Cortex of kidney (tissue), 1 donor: ENCODE measurements at places on chromosomes 7 and 10.

DNA sequence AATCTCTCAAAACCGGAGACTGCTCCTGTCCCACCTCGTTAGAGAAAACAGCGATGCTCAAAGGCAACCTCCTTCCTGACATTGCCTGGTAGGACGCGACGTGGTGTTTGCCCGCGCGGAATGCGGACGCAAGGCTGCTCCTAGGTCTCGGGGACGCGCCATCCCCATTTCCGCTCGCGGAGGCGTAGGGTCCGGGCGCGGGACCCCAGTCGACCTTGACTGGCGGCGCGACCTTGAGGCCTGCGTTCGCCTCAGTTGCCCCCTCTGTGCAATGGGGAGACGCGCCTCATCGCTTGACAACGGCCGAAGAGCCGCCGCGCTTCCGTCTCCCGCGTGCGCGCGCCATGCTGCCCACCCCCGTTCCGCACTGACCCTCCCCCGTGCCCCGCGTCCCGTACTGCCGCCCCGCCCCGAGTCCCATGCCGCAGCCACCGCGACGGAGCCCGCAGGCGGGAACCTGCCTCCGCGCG, 412 bp upstream of the PPIA start:
- no peak for DNase-seq

- no peak for DNase-seq
Measured at GRCh38 chr7:50508471-50508943, 56.7 kb downstream of the DDC start.

GRCh38 chr7:156175003-156175402, 362.7 kb upstream of the SHH start:
- DNase-seq: no peak

GRCh38 chr10:80406204-80406603, 2.1 kb upstream of the PRXL2A start:
- no peak for DNase-seq

DNA sequence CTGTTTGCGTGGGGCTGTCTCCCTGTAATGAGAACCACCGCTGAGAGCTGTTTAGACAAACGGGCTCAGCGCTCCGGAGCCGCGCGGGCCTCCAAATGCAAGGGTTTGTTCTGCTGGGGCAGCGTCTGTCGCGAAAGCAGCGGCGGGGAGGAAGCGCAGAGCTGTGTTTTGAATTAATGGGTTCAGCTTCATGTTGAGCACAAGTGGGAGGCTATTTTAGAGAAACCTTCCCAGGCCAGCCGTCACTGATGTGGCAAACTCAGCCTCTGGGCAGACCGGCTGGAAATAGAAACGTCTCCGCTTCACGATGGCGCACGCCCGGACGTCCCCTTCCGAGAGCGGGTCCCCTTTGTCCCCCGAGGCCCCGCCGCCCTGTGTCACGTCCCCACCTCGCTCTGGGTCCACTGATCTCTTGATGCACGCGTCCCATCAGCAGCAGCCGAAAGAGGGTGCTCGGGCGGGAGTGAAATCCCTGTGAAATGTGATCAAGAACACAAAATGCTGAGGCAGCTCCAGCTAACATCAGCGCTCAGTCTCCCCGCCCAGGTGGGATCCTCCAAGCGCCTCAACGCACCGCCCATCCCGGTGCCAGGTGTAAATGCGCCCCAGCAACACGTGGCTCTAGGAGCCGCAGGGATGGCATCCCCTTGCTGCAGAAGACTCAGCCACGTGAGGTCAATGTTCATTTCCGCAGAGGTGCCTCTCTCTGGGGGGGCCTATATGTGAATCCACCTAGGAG, 44.9 kb downstream of the BAMBI start:
- no peak for DNase-seq

GRCh38 chr10:127964621-127965020, 57.7 kb downstream of the PTPRE start:
- DNase-seq: no peak

DNA sequence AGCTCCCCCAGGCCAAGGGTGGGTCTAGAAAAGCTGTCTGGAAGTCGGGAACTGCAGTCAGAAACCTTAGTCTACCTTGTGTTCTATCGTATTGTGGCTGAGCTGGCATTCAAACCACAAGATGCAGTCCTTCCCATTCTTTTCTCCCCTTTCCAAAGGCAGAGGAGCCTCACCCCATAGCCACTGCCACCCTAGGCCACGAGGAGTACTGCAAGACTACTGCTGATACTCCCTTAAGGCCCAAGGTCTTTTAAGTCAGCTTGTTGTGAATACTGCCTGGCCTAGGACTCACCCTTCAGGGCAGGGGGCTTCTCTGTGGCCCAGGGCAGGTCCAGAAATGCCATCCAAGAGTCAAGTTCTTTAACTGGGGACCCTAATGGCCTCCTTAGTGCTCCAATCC, 214.5 kb upstream of the CNTNAP2 start:
- no peak for DNase-seq

DNA sequence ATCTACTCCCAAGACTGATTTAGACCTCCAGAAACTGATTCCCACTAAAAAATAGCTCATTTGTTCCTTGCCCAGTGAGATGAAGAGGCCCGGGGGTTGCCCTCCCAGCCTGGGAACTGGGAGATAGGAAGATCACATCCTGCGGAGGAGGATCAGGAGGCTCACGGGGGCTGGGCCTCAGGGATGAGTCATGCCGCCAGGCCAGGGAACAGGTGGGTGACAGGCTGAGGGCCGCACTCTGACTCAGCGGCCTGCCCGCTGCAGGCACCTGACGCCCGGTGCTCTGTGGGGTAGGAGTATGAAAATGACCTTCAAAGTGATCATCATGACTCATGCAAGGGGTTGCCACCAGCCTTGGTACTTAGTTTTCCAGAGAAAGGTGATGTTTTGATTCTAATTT, 104.5 kb upstream of the ZPBP start:
- DNase-seq: no peak

DNA sequence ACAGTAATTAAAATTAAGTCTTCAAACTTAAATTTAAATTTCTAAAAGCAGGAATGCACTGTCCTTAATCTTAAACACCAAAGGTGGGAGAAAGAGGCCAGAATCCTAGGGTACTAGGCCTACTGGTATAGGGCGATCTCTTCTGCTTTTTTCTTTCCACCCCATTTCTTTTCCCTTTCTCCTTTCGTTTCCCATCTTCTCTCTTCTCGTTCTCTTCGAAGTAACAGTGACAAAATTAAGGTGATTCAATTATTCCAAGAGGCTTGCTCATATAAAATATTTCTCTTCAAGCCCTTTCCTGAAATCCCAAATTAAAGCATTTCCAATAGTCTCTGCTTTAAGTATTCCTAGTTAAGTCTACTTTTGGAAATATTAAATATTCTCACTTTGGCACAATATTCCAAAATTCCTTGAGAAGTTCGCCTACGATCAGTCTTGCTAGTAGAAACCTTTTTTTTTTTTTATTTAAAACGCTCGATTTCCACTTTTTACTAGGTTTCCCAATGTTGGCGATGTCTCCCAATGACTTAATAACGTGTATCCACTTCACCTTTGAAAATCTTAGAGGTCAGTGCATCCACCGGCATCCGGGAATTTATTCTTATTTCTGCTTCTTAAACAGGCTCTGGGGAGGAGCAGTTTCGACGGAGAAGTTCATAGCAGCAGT, 765 bp upstream of the LCOR start:
- DNase-seq: no peak

DNA sequence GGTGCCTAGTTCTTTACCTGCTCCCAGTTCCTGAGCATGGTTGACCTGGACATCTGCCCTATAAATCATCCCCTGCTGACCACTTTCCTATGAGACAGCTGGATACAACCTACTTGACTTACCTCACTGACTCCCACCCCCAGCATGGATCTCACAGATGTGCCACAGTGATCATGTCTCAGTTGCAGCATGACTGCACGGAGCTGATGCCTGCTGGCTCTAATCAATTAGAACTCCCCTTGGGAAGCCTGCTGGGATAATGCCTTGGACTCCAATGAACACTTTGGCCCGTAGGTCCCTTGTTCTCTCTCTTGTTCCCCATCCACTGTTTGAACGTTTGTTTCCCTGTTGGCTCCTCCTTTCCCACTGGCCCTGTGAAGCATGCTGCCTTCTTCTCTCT, 271.2 kb upstream of the IGFBP3 start:
- DNase-seq: no peak
